ENCODE measurements at places on chromosomes 3 and 15. TPM values are rescaled to one million over a fixed set of nuclear protein-coding genes. Genes with fewer than 3 reads are reported as not detected.

Gene TMCC1
- total RNA-seq = 14.6 TPM

Gene WDR49
- total RNA-seq = not detected

Gene PLOD2
- 0.17 TPM for total RNA-seq

Gene SOX14
- not detected for total RNA-seq

Gene ARPIN
- 5.3 TPM for total RNA-seq

Gene CCR8
- not detected for total RNA-seq

Gene EFL1
- total RNA-seq = 14.3 TPM

Gene CHRNA5
- total RNA-seq = 33.6 TPM

Data from G401 (cell line).